ENCODE measurements at places on chromosomes 4 and X. TPM values are rescaled to one million over a fixed set of nuclear protein-coding genes. Genes with fewer than 3 reads are reported as not detected.

- DNase-seq = peak; percentile 4
Measured at GRCh38 chr4:173264684-173265185, 69.4 kb downstream of the HMGB2 start.

GRCh38 chrX:78333521-78333920 lies 6.1 kb upstream of the CYSLTR1 start:
- peak; percentile 19 for DNase-seq

DNA sequence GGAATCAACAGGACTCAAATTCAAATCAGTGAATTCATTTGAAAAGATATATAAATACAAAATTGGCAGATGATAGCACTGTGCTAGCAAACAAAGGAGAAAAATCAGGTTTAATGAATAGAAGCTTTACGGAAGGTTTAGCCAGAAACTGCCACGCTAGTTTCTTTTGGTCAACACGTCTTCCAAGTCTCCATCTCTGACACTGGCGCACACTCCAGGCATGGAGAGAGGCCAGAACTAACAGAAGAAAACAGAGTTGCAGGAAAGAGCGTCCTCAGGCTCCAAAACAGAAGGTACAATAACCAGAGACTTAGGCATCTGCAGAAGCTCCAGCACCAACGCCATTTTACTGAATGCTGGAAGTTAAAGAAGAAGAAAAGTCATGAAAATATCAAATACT lies 497.3 kb upstream of the FRG1 start:
- no peak for DNase-seq

DNA sequence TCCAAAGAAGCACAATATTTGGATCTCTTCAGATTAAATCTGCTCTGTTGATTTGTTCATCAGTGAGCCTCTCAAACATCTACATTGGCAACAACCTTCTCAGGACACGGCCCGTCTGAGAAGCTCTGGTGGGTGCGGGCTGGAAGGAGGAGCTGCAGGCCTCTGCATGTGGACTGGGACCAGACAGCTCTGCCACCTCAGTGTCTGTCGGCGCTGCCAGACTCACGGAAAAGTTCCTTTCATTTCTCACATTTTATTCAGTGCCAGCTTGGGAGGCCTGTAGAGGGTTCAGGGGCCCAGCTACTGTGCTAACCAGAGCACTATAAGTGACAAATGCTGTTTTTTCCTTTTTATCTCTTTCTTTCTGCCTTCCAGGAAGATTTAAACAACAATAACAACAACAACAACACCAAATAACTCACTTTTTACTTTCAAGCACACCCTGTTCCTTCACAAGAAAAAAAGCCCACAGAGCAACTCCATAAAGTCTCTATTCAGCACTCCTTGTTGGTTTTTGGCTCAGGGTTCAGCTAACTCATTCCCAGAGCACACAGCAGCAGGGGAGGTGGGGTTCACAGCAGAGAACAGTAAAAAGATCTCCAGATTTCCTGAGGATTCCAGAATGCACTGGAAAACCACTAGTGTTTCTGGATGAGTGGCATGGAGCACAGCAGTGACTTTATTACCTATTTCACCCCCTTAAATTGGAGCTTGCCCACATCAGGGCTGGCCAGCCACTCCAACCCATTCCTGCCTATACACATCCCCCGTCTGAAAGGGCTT lies 23.2 kb upstream of the HOPX start:
- DNase-seq = no peak

DNA sequence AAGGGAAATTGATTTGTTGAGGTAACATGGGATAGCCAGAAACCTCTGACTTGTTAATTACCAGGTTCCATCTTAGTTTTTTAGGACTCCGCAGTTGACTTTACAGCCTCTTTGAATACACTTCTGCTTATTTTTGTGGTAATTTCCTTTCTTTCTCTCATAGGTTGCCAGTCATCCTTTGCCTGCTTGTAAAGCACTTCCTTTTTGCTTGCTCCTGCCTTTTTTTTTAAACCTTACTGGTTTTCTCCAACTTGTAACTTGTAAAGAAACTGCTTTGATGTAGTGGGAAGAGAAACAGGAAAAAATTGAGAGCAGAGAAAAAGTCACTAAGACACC lies 2.6 kb downstream of the PGK1 start:
- DNase-seq = no peak

DNA sequence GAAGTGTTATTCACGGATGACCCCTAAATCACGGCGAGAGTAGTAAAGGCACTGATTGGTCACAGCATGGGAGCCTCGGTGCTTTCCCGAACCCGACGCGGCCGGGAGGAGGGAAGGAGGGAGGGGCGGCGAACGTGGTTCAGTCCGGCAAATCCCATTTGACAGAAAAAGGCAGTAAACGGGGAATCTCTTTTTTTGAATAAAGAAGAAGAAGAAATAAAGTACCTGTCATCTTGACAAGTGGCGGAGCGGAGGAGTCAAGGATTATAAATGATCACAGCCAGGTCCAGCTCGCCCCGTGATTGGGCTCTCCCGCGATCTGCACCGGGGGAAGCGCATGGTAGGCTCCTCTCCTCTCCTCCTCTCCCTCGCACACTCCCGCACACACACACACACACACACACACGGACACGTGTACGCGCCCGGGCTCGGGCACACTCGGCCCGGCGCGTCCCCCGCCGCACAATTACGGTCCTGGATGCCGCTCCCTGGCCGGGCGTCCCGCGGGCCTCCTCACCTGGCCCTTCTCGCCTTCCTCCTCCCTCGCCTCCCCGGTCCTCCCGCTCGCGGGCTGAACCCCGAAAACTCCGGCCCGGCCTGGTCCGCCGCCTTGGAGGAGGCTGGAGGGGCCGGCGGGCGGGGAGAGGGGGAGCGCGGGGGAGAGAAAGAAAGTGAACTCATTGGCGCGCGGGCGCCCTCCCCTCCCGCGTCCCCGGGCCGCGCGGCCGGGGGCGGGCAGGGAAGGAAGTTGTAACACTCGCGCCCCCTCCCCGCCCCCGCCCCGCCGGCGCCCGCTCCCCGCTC lies 99.2 kb upstream of the TENM3 start:
- DNase-seq = no peak

The PPARGC1A gene
- not detected for total RNA-seq

DNA sequence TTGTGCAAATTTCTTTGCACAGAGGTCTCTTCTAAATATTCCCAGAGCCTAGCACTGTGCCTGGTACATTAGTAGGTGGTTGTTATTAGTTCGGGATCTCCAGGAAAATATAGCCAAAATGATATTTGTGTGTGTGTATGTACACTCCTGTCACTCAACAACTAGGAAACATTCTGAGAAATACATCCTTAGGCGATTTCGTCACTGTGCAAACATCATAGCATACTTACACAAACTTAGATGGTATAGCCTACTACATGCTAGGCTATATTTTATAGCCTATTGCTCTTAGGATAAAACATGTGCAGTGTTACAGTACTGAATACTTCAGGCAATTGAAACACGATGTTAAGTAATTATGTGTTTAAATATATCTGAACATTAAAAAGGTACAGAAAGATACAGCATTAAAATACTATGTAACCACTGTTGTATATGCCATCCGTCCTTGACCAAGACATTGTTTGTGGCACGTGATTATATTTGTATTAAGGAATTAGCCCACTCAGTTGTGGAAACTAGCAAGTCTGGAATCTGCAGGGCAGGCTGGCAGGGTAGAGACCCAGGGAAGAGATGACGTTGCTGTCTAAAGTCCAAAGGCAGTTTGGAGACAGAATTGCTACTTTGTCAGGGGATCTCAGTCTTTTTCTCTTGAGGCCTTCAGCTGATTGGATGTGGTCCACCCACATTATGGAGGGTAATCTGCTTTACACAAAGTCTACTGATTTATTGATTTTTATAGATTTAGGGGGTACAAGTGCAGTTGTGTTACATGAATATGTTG lies 106.9 kb downstream of the COL4A6 start:
- no peak for DNase-seq

DNA sequence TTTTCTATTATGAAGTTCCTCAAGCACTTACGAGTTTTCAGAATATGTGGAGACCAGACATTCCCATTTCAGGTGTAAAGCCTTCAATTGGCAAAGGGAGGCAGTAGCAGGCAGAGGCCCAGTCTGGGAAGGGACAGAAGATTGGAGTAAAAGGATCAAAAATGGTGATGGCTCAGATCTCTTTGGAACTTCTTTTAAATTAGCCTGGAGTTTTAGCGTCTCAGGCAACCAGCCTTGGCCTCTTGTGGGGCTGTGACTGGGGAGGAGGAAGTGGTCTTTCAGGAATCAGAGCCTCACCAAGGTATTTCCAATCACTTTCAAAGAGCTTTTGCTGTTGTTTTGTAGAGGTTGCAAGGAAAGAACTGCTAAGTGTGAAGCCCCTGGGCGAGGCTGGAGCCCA lies 239.1 kb downstream of the FRAS1 start:
- no peak for DNase-seq

- DNase-seq = no peak
Measured at GRCh38 chrX:261167-261918, 19.8 kb upstream of the PLCXD1 start.

DNA sequence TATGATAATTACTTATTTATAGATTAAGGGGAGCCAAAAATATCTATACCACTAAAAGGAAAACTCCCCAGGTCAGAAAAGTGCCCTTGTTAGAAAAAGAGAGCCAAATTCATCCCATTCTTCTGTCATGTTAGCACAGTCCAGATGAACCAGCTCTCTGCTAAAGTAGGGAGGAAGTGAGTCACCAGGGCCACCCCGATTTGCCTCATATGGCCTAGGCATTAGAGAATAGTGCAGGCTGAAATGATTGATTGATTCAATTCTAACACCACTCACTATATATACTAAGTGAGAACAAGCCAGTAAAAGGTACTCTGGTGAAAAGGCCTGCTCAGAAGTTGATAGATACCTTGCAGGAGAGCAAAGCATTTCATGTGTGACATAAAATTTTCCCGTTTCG lies 94.5 kb downstream of the SRPX start:
- no peak for DNase-seq

- DNase-seq = peak; percentile 32
Measured at GRCh38 chrX:130975947-130976346, 72.9 kb upstream of the ENOX2 start.

The MXD4 gene
- 121 TPM for total RNA-seq

DNA sequence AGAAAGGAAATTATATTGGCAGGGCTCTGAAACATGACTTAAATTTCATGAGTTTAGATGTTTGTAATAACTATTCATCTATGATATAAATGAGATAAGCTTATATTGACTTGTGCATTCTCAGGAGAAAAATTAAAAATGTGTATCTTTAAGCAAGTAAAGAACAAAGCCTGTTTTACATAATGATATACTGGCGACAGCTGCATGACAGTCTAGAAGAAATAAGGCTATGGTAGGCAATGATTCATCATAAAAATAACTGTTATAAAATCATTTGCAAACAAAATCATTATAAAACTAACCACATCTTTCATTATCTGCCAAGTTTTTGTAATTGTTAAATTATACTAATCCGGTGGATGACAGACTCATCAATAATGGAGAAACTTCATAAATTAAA lies 188.1 kb downstream of the ADAM29 start:
- no peak for DNase-seq

GRCh38 chr4:172780566-172781081 lies 388.0 kb upstream of the GALNT7 start:
- DNase-seq = no peak

The HS6ST2 gene
- total RNA-seq = not detected

- DNase-seq = no peak
Measured at GRCh38 chr4:188719794-188720193, 580.6 kb downstream of the TRIML1 start.

DNA sequence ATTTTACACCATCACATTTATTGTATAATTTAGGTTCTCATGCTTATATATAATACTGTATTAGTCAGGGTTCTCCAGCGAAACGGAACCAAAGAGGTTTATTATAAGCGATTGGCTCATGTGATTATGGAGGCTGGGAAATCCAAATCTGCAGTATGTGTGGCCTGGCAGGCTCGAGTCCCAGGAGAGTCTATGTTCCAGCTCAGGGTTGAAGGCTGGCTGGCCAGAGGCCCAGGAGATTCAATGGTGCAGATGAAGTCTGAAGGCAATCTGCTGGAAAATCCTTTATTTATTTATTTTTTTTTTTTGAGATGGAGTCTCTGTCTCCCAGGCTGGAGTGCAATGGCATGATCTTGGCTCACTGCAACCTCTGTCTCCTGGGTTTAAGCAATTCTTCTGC lies 63.0 kb upstream of the WDFY3 start:
- no peak for DNase-seq

The SPATA18 gene
- total RNA-seq = not detected

All from CD4-positive, CD25-positive, alpha-beta regulatory T cell (primary cell).